ENCODE measurements at places on chromosomes 2 and 18. TPM values are rescaled to one million over a fixed set of nuclear protein-coding genes. Genes with fewer than 3 reads are reported as not detected.

GRCh38 chr2:15861898-15862297 lies 78.5 kb upstream of the MYCN start:
- DNase-seq: no peak

DNA sequence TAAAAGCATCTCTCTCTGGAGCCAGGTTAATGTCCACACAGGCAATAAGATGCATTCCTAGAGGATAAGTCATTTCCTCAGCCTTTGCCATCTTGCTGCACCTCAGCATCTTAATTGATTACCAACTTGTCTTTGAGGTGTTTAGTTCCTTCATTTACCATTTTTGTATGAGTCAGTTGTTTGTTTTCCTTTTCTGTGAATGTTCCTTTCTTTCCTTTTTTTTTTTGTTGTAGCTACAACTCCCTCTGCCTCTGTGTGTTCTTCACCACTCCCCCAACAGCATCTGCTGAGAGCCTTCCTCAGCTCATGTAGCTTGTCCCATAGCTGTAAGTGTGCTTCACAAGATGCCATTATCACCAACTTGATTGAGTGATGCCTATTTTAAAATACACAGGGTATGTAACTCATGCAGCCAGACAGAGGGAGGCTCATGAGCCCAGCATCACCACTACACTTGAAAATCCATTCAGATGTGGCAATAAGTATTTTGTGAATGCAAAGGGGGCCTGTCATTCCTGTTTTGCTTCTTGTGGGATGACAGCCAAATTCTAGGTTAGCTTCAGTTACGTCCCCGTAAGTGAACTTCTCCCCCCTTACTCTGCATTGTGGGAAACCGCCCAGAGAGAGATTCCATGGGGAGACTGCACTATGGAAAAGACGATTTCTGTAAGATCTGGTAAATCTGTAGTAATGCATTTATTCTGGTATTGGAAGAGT lies 315.9 kb upstream of the ZEB2 start:
- no peak for DNase-seq

DNA sequence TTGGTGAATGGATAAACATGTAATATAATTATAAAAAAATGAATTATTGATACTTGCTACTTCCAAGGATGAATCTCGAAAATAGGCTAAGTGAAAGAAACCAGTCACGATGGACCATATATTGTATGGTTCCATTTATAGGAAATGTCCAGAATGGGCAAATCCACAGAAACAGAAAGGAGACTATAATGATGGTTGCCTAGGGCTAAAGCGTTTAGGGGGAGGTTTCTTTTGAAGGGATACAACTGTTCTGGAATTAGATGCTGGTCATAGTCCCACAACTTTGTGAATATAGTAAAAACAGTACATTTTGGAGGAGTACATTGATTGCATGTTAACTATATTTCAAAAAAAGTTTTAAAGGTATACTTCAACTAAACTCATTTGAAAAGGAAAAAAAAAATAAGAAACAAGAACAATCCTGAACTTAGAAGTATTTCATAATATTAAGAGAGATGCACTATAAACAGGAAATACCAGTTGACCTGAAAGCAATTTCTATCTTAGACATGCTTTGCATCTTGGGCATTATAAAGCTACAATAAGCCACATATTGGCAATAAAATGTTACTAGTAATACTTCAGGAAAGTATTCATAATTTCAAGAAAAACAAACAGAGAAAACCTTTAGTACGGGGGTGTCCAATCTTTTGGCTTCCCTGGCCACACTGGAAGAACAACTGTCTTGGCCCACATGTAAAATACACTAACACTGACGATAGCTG lies 130.0 kb downstream of the C2orf74 start:
- no peak for DNase-seq

DNA sequence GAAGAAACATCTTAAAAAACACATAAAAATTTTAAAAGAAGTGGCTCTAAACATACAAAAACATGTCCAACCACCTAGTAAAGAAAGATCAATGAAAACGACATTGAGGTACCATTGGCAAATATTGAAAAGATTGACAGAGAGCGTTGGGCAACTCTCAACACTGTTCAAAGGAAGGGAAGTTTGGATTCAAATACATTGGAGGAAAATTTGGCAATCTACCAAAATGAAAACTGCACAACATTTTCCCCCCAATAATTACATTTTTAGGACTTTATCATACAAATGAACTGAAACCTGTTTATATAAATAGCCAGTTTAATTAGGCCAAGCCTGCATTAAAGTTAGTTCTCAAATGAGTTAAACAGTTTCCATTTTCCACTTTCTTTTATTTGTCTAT lies 758.9 kb downstream of the NRXN1 start:
- no peak for DNase-seq

CMPK2 gene
- total RNA-seq: 9.4 TPM

DNA sequence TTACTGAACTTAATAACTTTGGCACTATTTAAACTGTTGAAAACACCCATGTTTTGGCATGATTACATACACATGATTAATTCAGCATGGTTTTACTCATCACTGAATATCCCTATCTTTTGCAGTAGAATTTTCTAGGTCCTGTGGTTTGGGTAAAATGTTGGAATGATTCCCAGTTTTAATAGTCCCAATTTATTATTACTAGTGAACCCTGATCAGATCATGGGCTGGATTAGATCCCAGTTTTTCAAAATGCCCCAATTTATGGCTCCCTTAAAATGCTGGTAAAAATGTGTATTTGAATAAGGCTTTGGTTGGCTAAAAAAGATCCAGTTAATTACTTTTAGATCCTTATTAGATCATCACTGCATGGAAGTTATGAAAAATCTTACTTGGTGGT lies 273.6 kb upstream of the NRP2 start:
- DNase-seq: no peak

- no peak for DNase-seq
These were observed 299.3 kb downstream of the CCDC85A start for GRCh38 chr2:56483081-56483480.

ANKRD30BL gene
- total RNA-seq: 27.7 TPM
